T-cell (primary cell): ENCODE measurements at places on chromosomes 3 and 15.

GRCh38 chr3:127035677-127036076 is 52.8 kb downstream of the PLXNA1 start:
- no peak for DNase-seq

GRCh38 chr15:69118089-69118488 is 42.3 kb upstream of the GLCE start:
- DNase-seq: no peak

DNA sequence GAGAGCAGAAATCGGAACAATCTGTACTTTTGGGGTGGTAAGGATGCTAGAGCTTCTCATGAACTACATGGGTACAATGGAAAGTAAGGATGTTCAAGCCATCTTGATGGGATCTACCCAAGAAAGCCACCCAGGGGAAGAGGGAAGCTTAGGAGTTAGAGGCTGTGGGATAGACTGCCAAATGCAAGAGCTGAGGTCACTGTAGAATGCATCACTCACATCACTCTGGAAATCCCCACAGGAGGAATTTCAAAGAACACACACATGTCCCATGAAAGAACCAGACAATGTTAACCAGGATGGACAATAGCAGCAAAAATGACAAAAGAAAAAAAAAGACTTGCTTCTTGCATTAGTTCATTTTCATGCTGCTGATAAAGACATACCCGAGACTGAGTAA is 32.8 kb upstream of the UBE2E2 start:
- DNase-seq: no peak

DNA sequence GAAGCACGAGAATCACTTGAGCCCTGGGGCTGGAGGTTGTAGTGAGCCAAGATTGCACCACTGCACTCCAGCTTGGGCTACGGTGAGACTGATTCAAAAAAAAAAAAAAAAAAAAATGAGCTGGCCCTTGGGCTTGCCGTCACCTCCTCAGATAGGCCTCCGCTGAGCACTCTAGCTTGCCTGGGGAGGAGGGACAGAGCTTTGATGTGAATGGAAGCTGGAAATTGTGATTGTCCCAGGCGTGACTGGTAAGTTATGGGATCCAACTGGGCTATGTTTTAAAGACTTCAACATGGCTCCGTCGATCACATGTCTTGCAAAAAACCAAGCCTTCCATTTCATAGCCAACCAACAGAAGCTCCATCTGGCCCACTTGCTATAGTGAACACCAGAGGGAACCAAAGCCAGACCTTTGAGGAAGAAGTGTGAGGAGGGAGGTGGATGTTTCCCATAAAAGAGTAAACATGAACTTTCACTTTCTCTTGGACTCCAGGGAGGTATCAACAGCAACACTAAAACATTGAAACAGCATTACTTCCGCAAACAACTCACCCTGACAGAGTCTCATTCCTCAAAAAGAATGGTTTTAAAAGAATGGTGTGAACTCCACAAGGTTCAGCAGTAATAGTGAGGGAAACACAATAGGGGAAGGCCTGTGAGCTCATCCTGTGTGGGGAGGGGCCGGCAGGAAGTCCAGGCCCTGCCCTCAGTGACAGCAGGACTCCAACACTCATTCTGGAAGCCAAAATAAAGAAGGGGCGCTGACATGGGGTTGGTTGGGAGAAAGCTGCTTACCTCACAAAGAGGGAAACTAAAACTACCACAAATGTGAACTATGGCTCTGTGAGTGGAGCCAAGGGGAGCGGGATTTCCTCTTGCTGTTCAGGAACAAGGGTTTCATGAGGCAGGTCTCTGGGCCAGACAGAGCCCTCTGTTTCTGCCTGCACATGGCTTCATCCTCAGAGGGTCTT is 59.2 kb upstream of the IL12A start:
- DNase-seq: no peak

DNA sequence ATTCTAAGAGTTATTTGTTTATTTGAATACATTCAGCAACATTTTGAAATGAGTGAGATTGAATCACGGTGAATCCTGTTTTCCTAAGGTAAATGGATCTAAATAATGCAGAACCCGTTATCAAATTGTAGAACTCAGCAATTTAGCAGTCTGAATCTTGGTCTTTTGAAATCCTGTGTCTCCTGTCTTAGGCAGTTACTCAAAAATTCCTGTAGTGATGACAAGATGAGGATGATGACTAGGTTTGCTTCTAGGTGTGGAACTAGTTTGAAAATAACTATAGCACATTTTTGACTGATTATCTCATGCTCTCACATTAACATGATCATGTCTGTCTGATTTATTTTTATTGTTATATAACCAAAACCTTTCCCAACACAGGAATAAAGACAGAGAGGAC is 115.0 kb downstream of the RAP2B start:
- DNase-seq: no peak

- no peak for DNase-seq
These were observed 254.1 kb downstream of the UACA start for GRCh38 chr15:70509282-70509662.
